Naive thymus-derived CD4-positive, alpha-beta T cell (primary cell): ENCODE measurements at places on chromosomes 13 and 19. TPM values are rescaled to one million over a fixed set of nuclear protein-coding genes. Genes with fewer than 3 reads are reported as not detected.

- no peaks in the 10 kb centered on the region for H3K36me3 ChIP-seq
- no peak overlapping the region for H3K27ac ChIP-seq
- H3K4me3 ChIP-seq = no peak overlapping the region
- H3K4me1 ChIP-seq = no peaks in the 10 kb centered on the region
Observed at GRCh38 chr19:53109527-53109926, 6.3 kb upstream of the ZNF160 start.

GRCh38 chr13:64057372-64058020 lies 2641.8 kb upstream of the PCDH20 start:
- no peaks in the 10 kb centered on the region for H3K36me3 ChIP-seq
- no peaks in the 10 kb centered on the region for H3K4me1 ChIP-seq
- no peak overlapping the region for H3K27ac ChIP-seq
- DNase-seq = no peak
- H3K4me3 ChIP-seq = no peak overlapping the region

DNA sequence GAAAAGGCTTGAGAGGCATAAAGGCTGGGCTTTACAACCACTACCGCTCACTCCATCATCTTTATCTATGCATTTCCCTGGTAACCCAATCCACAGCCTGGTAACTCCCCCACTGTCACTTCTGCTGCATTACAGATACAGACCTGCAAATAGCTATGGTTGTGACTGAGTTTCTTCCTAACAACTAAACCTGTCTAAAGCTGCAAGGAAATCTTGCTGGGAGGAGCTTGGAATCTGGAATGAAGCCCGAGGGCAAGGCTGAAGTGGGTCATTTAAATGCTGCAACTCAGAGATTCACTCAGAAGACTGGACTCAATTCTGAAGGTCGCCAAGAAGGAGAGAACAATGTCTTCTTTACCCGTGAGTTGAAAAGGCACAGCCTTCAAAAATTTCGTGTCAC lies at the start of gene LGALS13:
Gene LGALS13, plus strand, starts transcription at position 301 of the 400 bp plus-strand sequence. Its CDS starts 45 bp downstream, at position 346.
- no peaks in the 10 kb centered on the region for H3K4me1 ChIP-seq
- no peak for DNase-seq
- peaks cover 5% of the 10 kb centered on the region for H3K27me3 ChIP-seq
- H3K36me3 ChIP-seq = no peaks in the 10 kb centered on the region

DNA sequence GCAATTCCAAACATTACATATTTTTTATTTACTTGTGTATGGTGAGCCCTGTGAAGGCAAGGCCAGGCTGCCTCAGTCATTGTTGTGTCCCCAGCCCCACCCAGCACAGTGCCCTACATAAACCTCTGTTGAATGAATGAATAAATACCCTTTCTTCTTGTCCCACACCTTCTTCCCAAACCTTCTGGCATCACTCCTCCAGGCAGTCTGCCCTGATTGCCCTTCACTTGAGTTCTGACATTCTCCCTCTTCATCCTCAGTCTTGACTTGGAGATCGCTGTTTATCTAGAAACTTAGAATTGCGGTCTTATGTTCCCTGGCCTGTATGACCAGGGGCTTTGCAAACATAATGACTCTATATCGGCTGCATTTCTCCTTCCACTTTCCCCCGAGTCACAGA lies 5.2 kb upstream of the OPA3 start:
- no peak for DNase-seq
- no peak overlapping the region for H3K27ac ChIP-seq
- no peaks in the 10 kb centered on the region for H3K27me3 ChIP-seq
- H3K4me1 ChIP-seq = peaks cover 6% of the 10 kb centered on the region

DNA sequence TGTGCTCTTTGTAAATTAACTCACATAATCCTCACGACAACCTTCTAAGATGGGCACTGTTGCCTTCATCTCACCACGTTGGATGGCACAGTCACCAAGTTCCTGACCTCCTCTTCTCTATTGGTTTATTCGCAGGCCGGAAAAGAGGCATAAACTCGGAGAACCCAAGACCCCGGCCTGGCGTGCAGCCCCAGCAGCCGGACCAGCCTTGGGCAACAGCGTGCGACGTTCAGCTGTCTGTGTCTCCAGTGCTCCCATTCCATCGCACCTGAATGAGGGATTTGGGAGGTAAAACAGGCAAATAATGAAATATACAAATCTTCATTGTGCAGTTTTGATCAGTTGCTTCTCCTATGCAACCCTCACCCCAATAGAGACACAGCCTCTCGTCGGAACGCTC lies 34.5 kb upstream of the GAS6 start:
- H3K27ac ChIP-seq = no peak overlapping the region
- H3K27me3 ChIP-seq = no peaks in the 10 kb centered on the region
- no peaks in the 10 kb centered on the region for H3K4me1 ChIP-seq
- H3K4me3 ChIP-seq = no peak overlapping the region
- H3K36me3 ChIP-seq = no peaks in the 10 kb centered on the region

- H3K36me3 ChIP-seq = no peaks in the 10 kb centered on the region
- H3K4me1 ChIP-seq = no peaks in the 10 kb centered on the region
- no peak overlapping the region for H3K27ac ChIP-seq
- H3K27me3 ChIP-seq = no peaks in the 10 kb centered on the region
- no peak for DNase-seq
Observed at GRCh38 chr13:77779552-77780272, 82.2 kb downstream of the SLAIN1 start.

GRCh38 chr13:78497702-78498355 lies 105.5 kb downstream of the POU4F1 start:
- H3K4me3 ChIP-seq = no peak overlapping the region
- H3K36me3 ChIP-seq = no peaks in the 10 kb centered on the region
- H3K27ac ChIP-seq = no peak overlapping the region
- no peaks in the 10 kb centered on the region for H3K4me1 ChIP-seq

- no peaks in the 10 kb centered on the region for H3K36me3 ChIP-seq
- H3K4me1 ChIP-seq = peaks cover 5% of the 10 kb centered on the region
- H3K27ac ChIP-seq = no peak overlapping the region
- DNase-seq = no peak
- H3K27me3 ChIP-seq = no peaks in the 10 kb centered on the region
- H3K4me3 ChIP-seq = no peak overlapping the region
Observed at GRCh38 chr13:30675717-30676116, 58.0 kb downstream of the USPL1 start.

The KCNN4 gene
- total RNA-seq = 17.3 TPM

The PLIN3 gene
- 33.4 TPM for total RNA-seq

The GPR18 gene
- total RNA-seq = 38.0 TPM

The KIR2DL1 gene
- total RNA-seq = 1.2 TPM
